GM23248 (cell line): ENCODE measurements at places on chromosomes 7 and 10. TPM values are rescaled to one million over a fixed set of nuclear protein-coding genes. Genes with fewer than 3 reads are reported as not detected.

GRCh38 chr7:46107610-46108217 lies 186.6 kb upstream of the IGFBP3 start:
- no peak overlapping the region for H3K27ac ChIP-seq
- no peak for DNase-seq
- H3K4me3 ChIP-seq: no peak overlapping the region
- no peaks in the 10 kb centered on the region for H3K36me3 ChIP-seq
- no peaks in the 10 kb centered on the region for H3K4me1 ChIP-seq

GRCh38 chr7:141585592-141586510 lies 34.6 kb downstream of the AGK start:
- no peaks in the 10 kb centered on the region for H3K36me3 ChIP-seq
- peaks cover 22% of the 10 kb centered on the region for H3K4me1 ChIP-seq
- peak overlapping the region; percentile 55 for H3K4me3 ChIP-seq
- DNase-seq: peak; percentile 90

DNA sequence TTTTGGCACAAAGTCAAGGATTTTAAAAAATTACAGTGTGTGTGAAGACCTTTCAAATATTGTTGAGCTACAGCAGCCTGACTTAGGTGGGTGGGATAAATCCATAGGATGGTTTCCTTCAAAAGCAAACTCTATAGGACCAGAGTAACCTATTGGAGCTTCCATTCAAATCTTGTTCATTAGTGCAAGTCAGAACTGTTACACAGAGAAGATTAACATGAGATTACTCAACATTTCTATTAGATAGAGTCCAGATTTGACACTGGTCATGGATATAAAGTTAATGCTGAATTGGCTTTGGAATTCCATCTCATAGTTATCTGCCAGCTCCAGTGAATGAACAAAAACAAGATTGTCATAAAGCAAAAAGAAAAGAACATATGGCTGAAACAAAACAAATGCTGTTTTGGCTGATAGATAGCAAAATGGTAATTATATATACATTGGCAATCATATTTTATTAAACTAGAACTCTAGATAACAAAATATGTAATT lies 129.6 kb upstream of the SEMA3A start:
- DNase-seq: no peak
- no peak overlapping the region for H3K4me3 ChIP-seq
- H3K27me3 ChIP-seq: no peaks in the 10 kb centered on the region
- H3K4me1 ChIP-seq: no peaks in the 10 kb centered on the region
- H3K27ac ChIP-seq: no peak overlapping the region

GRCh38 chr7:28069807-28070206 lies 110.8 kb downstream of the JAZF1 start:
- no peaks in the 10 kb centered on the region for H3K27me3 ChIP-seq
- no peaks in the 10 kb centered on the region for H3K36me3 ChIP-seq
- peaks cover 66% of the 10 kb centered on the region for H3K4me1 ChIP-seq
- peak; percentile 85 for DNase-seq
- peak overlapping the region; percentile 20 for H3K4me3 ChIP-seq

GRCh38 chr7:28096713-28097112 lies 83.9 kb downstream of the JAZF1 start:
- H3K36me3 ChIP-seq: no peaks in the 10 kb centered on the region
- 0 out of 2 replicates have a peak, but pooled peaks cover 3% of the 10 kb centered on the region for H3K4me1 ChIP-seq
- DNase-seq: peak; percentile 84
- H3K27ac ChIP-seq: no peak overlapping the region
- no peaks in the 10 kb centered on the region for H3K27me3 ChIP-seq

GRCh38 chr10:100881556-100882213 lies 31.1 kb upstream of the SLF2 start:
- peak; percentile 25 for DNase-seq
- peaks cover 8% of the 10 kb centered on the region; the same call in 1 of the 2 replicates for H3K4me1 ChIP-seq

DNA sequence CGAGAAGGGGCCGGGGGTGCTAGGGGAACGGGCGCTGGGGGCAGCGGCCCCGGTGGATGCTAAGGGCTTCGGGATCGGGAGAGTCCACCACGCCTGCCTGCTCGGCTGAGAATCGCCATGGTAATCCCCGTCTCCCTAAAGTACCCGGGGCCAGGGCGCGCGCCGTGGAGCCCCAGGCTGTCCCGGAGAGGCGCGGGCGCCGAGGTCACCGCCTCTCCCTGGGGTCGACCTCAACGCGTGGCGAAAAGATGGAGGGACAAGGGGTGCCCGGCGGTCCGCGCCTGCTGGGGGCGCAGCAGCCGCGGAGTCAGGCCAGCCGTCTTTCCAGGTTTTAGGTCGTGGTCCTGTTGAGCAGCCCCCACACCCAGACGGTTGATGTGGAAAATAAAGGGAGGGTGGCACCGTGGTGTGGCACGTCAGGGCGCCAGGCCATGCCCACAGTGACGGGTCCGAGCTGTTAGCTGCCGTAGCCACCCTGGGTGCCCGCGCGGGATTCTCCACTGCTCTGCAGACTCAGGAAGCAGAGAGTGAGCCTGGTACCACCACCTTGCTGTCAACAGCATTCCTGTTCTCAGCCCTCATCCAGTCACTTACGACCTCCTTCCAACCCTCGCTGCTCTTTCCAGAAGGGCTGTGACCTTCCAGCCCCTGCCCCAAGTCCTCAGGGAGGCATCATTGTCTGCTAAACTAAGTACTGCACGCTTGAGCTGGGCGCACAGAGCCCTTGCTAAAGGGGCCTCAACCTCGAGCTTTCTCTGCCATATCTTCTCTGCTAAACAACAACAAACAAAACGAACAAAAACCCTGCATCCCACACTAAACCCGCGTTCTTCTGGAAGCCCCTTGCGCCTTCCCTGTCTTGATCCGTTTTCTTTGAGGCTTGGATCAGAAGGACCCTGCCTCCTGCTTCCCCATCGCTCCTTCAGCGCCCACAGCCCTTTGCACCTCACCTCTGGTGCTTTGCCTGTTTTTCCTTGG lies 666 bp downstream of the SMKR1 start:
- no peak overlapping the region for H3K27ac ChIP-seq
- no peaks in the 10 kb centered on the region for H3K36me3 ChIP-seq
- no peak for DNase-seq
- no peaks in the 10 kb centered on the region for H3K4me1 ChIP-seq

DNA sequence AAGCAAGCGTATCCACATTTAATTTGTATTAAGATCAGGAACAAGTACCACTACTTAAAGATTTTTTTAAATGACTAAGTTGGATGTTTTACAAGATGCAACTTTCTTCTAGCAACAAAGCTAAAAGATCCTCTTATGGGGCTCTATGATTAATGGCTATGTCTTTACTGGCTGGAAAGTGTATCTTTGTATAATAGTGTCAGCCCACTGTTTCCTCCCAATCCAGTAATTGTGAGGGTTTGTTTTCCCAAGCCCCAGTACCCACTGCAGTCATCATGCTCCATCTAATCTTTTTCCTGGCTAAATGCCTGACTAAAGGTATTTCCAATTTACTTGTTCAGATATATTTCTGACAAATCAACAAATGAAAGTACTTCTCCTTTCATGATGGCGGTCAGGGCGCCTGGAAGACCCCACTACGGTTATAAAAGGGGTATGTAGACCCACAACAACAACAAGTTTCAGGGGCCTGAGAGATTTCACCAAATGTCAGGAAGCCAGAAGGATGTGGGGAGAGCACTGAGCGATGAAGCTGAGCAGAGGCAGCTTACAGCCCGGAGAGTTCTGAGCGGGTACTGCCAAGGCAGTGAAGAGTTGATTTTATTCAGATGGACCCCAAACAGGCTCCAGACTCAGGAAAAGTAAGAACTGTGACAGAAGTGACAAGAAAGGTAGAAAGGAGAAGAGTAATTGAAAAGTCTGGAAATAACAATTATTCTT lies 222.6 kb upstream of the KLF14 start:
- peak overlapping the region; percentile 81 for H3K4me3 ChIP-seq
- peaks cover 43% of the 10 kb centered on the region; the same call in 1 of the 2 replicates for H3K36me3 ChIP-seq
- H3K27me3 ChIP-seq: no peaks in the 10 kb centered on the region
- peak; percentile 39 for DNase-seq
- H3K27ac ChIP-seq: peak overlapping the region; percentile 100
- H3K4me1 ChIP-seq: peaks cover 68% of the 10 kb centered on the region

TTYH3 gene
- total RNA-seq: 25.3 and 33.6 TPM in 2 replicates

DNA sequence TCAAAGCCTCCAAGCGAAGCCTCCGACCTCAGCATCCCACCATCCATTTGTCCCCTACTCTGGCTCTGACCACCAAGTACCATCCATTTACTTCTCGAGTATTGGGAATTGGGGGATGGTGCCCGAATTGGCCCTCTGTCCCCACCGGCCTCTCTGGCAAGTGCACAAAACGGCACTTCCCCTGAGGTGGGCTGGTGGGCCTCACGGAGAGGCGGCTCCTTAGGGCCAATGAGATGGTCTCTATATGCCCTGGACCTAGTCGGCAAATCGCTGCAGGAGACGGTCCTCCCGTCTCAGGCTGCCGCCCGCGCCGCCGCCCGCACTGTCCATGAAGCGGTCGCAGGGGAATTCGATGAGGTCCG lies 2.8 kb downstream of the TRIL start:
- H3K36me3 ChIP-seq: no peaks in the 10 kb centered on the region
- H3K4me1 ChIP-seq: no peaks in the 10 kb centered on the region
- DNase-seq: no peak
- no peak overlapping the region for H3K27ac ChIP-seq

- no peak overlapping the region for H3K27ac ChIP-seq
- no peak overlapping the region for H3K4me3 ChIP-seq
- H3K36me3 ChIP-seq: no peaks in the 10 kb centered on the region
- peaks cover 24% of the 10 kb centered on the region for H3K4me1 ChIP-seq
- no peaks in the 10 kb centered on the region for H3K27me3 ChIP-seq
Observed at GRCh38 chr10:71262817-71263216, 50.4 kb downstream of the UNC5B start.

TMEM209 gene
- total RNA-seq: 11.7 and 16.4 TPM in 2 replicates

PIK3CG gene
- total RNA-seq: not detected in 2 replicates

MAGI2 gene
- total RNA-seq: 4.1 and 8.1 TPM in 2 replicates
